Hematopoietic multipotent progenitor cell treated with erythropoietin and hydrocortisone succinate and interleukin-3 and kit ligand, for 4 days (in vitro differentiated cells): ENCODE measurements at places on chromosomes 5 and 9.
A peak's percentile ranks its signal among the peaks of the same experiment; 100 is the strongest.

GRCh38 chr5:6393596-6394194 lies 15.3 kb upstream of the MED10 start:
- DNase-seq: no peak

DNA sequence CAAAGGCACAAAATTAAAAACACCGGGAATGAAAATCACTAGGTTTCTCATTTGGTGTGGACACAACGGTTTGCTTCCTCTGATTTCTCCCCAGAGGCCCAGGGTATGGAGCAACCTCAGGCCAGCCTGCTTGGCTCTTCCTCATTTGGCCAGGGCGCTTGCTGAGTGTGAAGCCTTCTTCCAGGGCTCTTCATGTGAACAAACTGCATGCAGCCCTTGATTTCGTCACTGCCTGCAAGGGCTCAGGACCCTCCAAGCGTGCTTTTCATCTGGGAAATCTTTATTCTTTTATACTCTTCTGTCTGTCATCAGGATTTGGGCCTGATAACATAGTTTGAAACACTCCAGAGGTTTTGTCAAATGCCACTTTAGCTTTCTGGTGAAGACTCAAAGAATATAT lies 122.6 kb upstream of the KLF4 start:
- peak; percentile 75 for DNase-seq

DNA sequence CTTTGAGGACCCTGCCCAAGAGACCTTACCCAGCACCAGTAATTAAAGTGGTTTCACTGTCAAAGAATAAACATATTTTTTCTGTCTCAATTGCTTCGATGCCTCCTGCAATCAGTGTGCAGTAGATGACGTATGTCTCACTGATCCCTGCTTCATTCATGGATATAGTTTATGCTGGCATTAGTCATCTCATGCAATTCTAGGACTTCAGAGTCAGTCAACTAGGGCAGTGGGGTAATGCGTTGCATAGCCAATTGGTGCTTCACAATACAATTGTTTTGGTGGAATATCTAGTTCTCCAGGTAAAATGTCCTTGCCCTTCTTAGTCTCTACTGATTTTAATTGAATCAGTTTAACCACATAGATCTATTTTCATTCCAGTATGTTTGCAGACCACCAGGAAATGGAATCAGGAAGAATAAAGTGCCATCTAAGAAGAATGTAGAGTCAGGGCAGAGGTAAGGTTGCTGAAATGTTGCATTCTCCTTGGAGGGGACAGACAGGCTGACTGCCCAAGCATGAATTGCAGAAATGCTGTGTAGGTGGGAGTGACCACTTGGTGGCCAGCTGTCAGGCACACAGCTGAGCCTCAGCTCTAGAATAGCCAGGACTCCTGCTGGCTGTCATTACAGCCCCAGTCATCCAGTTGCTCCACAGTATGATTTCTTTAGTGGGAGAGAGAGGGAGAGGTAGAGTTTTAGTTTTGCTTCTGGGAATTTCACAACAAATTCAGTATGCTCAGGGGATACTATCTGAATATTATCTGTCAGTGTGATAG lies 73.5 kb upstream of the MEGF10 start:
- DNase-seq: no peak

- DNase-seq: no peak
Observed at GRCh38 chr9:86500667-86501435, 146.6 kb upstream of the TUT7 start.

- no peak for DNase-seq
Observed at GRCh38 chr9:86322973-86323644, 31.1 kb downstream of the TUT7 start.

GRCh38 chr9:7799944-7800285 lies 337 bp upstream of the DMAC1 start:
- no peak for DNase-seq

DNA sequence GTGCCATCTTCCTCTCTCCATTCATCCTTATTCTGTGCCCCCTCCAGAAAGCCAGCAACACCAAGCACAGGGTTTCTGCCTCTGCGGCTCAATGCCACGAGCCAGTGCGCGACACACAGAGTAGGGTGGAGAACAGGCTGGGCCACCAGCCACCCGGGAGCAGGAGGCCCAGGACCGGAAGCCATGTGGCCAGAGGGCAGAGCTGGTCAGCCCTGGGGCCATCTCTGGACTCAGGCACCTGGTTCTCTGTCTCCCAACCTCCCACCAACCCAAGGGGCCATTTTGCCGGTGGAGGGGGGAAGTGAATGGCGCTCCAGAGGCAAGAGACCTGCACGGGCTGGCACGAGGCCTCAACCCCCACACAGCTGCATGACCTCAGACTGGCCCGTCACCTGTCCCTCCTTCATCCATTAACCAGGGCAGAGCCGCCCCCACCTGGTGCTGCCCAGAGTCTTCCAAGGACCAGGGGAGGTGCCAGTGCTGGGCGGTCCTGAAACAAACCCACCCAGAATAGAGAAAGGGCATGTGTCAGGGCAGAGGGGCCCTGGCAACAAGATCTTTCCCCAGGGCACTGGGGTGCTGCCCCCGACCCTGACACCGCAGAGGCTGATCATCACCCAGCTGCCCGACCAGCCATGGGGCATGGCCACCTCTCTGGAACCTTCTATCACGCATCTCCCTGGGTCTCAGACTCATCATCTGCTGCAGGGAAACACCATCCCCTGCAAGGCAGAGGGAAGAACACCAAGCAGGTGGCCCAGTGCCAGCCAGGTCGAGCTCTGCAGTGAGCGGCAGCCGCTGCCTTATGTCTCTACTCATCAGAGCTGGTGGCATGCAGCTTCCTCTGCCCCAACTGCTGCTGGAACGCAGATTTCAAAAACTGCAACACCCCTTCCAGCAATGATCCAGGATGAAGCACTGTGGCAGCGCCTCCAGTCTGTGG lies 11.9 kb downstream of the VAV2 start:
- DNase-seq: no peak

DNA sequence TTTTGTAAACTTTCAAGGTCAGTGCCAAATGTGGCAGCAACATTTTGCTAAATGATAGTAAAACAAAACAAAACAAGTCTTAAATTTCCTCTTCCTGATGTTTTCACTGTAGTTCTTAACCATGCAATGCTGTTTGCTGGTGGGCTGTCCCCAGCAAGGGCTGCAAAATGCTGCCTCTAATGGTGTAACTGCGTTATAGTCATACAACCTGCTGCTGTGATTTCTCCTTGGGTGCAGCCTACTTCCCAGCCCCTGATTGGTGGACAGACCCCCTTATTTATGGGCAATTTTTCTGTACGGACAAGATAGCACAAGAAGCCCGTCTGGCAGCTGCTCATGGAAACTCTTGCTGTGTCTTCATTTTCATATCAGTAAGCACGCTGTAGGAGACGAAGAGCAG lies 26.6 kb upstream of the PIP5K1B start:
- DNase-seq: peak; percentile 64

DNA sequence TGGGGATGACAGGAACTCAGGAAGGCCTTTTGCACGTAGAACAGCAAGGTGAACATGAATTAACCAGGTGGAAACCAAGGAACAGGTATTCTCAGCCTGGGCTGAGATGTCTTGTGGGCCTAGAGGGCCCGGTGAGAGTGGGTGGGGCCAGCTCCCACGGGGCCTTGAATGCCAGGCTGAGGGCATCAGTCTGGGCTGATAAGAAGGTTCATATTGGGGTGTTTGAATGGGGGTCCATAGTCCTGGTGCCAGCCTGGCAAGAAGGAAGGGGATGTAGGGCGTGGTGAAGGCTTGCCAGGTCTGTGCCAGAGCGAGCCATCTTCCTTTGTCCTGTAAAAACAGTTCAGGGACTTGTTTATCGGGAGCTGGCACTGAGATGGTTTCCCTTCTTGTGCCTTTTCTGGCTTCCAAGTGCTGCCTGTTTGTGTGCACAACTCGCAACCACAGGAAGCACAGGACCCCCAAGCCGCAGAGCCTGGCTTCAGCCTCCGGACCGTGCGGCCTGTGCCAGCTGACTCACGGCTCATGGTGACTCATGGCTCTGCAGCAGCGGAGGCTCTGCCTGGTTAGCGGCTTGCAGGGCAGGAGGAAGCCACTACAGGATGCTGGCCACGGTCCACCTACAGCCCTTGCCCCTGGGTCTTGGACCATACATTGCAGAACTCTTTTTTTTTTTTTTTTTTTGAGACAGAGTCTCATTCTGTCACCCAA lies 2.4 kb downstream of the CARD19 start:
- DNase-seq: peak; percentile 97

- DNase-seq: no peak
Observed at GRCh38 chr9:91340395-91340967, 21.2 kb downstream of the AUH start.

DNA sequence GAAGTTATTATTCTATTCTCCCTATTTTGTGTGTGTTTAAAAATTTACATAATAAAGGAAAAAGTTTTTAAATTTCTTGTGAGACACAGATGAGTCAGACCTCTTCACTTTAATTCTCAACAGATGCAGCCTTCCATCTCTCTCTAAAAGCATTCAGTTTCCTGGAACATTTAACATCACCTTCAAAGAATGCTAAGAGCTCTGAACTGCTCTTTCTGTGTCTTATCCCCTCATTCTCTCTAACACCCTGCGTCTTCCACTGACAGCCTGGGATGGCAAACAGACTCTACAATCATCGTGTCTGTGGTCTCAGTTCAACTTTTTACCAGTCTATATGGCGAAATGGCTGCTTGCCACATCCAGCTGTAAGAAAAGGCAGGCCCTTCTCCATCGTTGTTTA lies 173.0 kb downstream of the HINT1 start:
- DNase-seq: no peak

GRCh38 chr5:91379246-91379913 lies 3.7 kb downstream of the ARRDC3 start:
- DNase-seq: peak; percentile 20

- no peak for DNase-seq
Observed at GRCh38 chr5:147786142-147786541, 3.6 kb upstream of the JAKMIP2 start.

DNA sequence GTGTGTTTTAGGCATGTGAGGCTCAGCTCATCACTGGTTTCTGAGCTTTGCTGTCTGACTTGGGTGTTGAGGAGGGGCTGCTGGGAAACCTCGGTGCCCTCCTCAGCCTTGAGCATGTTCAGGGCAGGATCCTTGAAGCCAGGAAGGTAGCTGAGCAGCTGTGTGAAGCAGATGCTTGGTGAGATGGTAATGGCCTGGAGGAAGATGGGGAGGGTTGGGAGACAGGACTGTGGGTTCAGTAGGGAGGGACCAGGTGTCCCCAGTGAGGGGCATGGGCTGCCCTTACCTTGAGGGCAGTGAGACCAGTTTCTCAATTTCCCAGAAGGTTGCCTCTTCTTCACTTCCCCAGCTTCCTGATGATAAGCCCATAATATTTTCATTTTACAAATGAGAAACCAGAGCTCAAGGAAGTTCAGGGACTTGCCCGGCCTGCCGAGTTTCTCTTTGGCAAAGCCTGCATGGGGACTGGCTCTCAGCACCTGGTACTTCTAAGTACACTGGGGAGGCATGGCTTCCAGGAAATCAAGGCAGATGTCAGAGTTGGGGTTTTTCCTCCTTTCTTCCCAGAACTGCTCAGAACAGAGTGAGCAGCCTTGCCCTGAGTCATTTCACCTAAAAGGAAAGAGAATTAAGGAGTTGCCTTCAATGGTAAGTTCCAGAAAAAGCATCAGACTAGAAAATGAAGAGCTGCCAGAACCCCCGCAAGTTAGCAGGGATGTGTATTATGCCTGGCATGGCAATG lies 225.7 kb downstream of the MAST4 start:
- DNase-seq: no peak

DNA sequence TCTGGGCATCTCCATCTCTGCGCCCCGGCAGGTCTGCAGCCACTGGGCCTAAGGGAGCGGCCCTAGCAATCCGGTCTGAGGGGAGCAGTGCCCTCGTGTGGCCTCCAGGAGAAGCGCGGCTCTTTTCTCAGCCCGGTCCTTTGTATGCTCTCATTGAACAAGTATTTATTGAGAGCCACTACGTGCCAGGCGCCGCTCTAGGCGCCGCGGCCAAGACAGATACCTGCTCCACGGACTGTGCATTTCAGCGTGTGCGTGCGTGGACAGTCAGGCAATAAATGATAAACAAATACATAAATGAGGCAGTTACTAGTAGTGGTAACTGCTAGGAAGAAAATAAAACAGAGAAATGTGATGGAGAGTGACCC lies 2.3 kb upstream of the SLC4A9 start:
- DNase-seq: peak; percentile 91

- DNase-seq: peak; percentile 91
Observed at GRCh38 chr5:139844472-139845145, 49.0 kb downstream of the PSD2 start.

GRCh38 chr5:111135363-111135762 lies 43.2 kb downstream of the WDR36 start:
- DNase-seq: no peak

- no peak for DNase-seq
Observed at GRCh38 chr5:173644673-173645436, 28.4 kb upstream of the BOD1 start.

GRCh38 chr9:95157481-95158151 lies 159.9 kb downstream of the FANCC start:
- DNase-seq: peak; percentile 74

- no peak for DNase-seq
Observed at GRCh38 chr9:4080921-4081895, 218.7 kb downstream of the GLIS3 start.

GRCh38 chr5:68137511-68138140 lies 77.9 kb upstream of the PIK3R1 start:
- no peak for DNase-seq

DNA sequence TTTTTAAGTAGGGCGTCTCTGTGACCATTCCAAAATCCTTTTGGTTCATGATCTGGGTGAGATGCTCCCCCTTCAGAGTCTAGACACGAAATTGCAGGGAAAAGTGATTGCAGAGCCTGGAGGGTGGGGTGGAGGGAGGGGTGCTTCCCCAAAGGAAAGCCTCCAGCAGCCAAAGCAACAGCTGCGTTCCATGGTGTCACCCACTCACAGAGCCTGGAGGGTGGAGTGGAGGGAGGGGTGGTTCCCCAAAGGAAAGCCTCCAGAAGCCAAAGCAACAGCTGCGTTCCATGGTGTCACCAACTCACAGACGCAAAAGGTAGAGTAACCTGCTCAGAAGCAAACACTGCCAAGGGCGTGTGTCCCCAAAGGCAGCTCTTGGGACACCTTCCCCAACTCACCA lies 22.6 kb downstream of the SLC6A18 start:
- DNase-seq: no peak

GRCh38 chr5:37063739-37064138 lies 185.4 kb downstream of the CPLANE1 start:
- DNase-seq: no peak

DNA sequence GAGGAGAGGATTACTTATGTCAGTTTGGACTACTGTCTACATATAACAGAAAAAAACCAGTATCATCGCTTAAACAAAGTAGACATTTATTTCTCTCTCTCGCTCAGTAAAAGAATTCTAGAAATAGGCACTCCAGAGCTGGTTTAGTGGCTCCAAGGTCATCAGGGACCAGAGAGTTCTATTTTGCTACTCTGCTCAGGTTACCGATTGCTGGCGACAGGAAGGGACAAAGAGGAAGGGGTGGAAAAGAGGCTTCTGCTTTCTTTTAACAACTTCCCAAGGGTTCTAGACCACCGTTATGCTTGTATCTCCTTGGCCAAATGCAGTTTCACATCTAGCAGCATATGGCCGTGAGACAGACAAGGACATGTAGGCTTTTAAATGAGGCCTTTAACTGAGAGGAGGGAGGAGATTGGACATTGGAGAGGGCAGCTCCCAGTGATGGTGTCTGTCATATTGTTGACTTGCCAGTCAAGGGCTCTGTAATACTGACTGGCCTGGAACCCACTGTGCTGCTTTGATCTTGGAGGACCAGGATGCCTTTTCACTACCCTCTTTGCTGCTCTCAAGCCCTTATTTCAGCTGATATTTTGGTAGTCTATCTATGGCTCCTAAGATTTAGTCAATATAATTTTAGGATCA lies 15.6 kb upstream of the DCP2 start:
- DNase-seq: no peak
